ENCODE measurements at places on chromosomes 11 and 22.

GRCh38 chr11:83508804-83509203, 222.6 kb upstream of the CCDC90B start:
- DNase-seq: no peak

- no peak for DNase-seq
These were observed 68.0 kb upstream of the ALX4 start for GRCh38 chr11:44377914-44378321.

DNA sequence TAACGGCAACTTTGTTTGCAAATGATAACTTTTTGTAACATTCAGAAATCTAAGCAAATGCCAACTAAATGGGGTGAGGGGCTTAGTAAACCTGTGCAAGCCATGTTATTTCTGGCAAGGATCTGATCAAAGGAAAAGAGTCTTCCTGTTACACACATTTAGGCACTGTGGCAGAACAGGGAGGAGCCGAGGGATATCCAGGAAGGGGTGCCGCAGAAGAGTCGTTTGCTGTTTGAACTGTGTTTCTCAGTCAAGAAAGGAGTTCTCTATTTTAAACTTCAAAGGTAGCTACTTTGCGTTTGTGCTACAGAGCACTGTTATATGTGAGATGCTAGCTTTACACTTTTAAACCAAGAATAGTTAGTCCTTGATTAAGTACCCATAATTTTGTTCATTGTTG, 175.5 kb downstream of the ETS1 start:
- no peak for DNase-seq

DNA sequence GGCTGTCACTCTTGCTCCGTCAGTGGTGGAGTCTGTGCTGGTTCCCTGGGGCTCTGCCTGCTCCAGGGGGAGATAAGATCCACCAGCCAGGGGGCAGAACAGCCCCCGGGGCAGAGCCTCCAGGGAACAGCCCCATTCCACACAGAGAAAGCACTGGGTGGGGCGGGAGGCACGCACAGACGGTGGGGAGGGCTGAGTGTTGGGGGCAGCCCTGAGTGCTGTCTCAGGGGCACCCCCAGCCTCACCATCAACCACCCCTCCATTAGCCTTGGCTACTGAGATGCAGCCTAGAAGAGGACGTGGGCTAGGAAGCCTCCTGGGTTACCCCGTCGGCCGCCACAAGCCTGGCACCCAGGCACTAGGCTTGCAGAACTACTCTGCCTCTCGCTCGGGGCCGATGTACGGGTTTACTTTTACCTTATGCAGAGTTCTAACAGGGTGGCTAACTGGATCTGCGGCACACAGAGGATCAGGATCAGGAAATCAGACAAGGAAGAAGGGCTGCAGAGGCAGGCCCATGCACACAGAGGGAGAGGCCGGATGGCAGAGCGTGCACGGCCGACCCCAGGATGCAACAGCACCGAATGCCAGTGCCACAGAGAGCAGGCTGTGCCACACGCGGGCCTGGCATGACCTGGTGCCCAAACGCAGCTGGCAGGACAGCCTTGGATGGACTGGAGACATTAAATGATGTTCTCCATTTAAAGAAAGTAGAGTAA, 140.5 kb downstream of the CTTN start:
- no peak for DNase-seq
